ENCODE measurements at places on chromosomes 1 and 21. TPM values are rescaled to one million over a fixed set of nuclear protein-coding genes. Genes with fewer than 3 reads are reported as not detected.

HAO2 gene
- 14.2 TPM for total RNA-seq

FCRLB gene
- total RNA-seq, result 0.23 TPM

C8A gene
- 5.8 TPM for total RNA-seq

CD1D gene
- total RNA-seq, result 3.9 TPM

KCNH1 gene
- total RNA-seq, result 0.03 TPM

GRCh38 chr1:66758241-66758755 lies 6.0 kb downstream of the DYNLT5 start:
- no peak for DNase-seq

- peak; percentile 16 for DNase-seq
Observed at GRCh38 chr1:240522122-240522822, 89.7 kb downstream of the GREM2 start.

GRCh38 chr1:43058545-43059360 lies 100.1 kb upstream of the SLC2A1 start:
- peak; percentile 83 for DNase-seq

GRCh38 chr1:71828431-71829012 lies 453.8 kb downstream of the NEGR1 start:
- DNase-seq, result no peak

DNA sequence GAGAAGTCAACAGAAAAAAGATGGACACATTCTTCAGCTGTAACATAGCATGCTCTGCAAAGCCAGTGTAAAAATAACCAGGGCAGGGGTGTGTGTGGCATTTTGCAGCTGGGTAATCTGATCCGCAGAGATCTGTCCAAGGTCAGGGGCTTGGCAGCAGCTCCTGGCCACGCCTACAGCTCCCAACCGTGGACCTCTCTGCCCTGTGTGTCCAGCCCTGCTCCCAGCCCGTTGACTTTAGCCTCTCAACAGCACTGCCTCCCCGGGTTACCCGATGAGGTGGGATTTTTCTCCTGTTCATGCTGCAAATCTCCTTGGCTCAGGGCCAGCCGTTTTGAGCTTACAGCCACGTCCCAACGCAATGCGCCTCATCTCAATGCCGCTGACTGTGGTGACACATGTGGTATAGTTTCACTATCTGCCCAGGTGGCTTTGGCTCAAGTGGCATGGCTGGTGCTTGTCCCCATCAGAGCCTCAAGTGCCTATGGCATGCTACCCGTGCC lies 68.1 kb downstream of the VWA5B1 start:
- peak; percentile 72 for DNase-seq

DNA sequence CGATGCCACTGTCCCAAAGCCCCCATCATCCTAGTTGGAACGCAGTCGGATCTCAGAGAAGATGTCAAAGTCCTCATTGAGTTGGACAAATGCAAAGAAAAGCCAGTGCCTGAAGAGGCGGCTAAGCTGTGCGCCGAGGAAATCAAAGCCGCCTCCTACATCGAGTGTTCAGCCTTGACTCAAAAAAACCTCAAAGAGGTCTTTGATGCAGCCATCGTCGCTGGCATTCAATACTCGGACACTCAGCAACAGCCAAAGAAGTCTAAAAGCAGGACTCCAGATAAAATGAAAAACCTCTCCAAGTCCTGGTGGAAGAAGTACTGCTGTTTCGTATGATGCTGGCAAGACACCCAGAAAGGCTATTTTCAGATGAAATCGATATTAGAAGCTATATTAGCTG lies 8.1 kb downstream of the RHOU start:
- DNase-seq, result no peak

GRCh38 chr1:231011963-231012362 lies 28.1 kb downstream of the FAM89A start:
- no peak for DNase-seq

DNA sequence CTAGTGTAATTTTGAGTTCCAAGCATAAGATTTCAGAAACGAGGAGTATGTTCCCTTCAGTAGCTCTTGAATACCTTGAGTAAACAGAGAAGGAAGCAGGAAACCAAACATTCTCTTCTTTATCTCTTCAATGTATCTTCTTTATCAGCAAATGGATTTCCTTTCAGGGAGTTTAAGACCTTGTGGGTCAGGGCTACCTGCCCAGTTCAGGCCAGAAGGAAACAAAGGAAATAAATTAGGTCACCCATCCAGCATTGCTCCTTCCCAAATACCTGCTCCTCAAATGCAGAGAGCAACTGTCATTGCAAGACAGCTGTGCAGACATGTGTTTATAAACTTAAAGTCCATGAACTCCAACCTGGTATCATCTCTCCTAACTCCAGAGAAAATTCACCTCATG lies 130.1 kb upstream of the SOD1 start:
- DNase-seq, result no peak

- DNase-seq, result no peak
Observed at GRCh38 chr1:114114185-114115094, 39.2 kb downstream of the SYT6 start.
